SK-MEL-5 (cell line): ENCODE measurements at places on chromosomes 4 and X.

DNA sequence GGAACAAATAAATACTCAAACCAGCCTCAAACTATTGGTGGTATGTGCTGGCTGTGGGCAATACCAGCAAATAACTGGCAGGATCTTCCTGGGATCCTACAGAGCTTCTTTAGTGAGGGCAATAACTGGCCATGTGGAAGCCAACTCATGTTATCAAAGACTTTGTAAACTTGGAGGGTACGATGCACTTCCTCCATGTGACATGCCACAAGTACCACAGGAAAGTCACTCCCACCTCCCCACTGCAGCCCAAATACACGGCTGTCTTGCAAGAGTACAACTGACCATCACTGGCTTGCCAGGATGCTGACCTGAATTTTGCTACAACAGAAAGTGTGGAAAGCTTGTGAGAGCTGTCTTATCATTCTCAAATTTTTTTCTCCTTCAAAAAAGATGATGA lies 93.3 kb upstream of the MAML3 start:
- DNase-seq = no peak

DNA sequence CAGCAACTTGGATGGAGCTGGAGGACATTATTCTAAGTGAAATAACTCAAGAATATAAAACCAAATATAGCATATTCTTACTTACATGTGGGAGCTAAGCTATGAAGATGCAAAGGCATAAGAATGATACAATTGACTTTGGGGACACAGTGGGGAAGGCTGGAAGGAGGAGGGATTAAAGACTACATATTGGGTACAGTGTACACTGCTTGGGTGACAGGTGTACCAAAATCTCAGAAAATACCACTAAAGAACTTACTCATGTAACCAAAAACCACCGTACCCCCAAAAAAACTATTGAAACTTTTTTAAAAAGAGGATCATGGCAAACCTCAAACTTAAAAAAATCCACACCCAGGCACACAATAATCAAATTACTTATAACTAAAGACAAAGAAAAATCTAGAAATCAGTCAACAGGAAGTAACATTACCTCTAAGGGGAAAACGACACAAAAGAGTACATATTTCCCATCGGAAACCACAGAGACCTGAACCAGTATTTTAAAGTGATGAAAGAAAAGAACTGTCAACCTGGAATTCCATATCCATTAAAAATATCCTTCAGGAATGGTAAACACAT lies 241.8 kb downstream of the PRDM5 start:
- DNase-seq = no peak

GRCh38 chr4:38866973-38867477 lies 581 bp upstream of the FAM114A1 start:
- DNase-seq = no peak

DNA sequence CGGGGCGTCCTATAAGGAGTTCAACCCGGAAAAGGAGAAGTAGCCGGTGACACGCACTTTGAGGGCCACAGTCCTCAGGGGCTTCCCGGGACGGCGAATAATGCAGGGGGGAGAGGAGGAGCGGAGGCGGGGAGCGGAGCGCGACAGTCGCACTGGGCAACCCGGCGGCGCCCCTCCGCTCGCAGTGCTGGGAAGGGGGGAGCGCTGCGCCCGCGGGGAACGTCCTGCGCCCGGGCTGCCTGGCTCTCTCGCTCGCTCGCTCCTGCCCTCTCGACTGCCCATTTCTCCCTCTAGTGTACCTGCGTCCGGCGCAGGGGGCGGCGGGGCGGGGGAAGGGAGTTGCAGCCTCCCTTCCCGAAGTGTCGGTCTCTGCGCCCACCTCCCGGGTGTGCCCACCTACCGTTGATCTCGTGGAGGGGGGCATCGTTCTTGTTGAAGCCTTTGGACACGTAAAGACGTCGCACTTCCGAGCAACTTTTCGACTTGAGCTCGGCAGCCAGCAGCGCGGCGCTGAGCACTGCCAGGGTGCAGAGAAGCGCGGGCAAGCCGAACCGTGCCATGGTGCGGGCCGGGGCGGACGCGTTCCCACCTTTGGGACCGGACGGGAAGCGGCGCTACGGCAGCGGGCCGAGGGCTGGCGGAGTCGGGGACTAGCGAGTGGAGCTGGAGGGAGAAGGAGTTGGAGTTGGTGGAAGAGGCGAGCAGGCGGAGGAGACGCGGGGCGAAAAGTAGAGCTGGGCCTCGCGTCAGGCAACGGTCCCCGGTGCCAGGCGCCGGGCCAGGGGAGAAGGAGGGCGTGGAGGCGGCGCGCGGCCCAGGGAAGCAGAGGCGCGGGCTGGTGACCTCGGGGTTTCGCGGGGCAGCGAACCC lies 648 bp downstream of the GPC4 start:
- no peak for DNase-seq

- no peak for DNase-seq
These were observed 174.9 kb downstream of the QDPR start for GRCh38 chr4:17336986-17337385.

DNA sequence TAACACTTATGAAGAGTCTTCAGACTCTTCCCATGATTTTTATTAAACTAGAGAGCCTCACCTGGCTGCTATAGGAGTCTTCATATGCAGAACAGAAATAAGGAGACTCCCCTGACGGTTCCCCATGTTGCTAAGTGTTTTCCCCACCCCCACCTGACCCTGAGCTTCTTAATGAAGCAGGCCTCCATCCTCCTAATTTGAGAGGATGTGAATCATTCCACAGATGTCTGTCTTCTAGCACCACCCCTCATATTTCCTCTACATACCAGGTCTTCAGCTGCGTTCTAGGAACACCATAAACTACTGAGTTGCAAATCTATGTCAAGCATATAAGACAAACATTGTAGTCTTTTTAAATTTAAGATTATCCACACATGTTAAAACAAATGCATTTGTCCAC lies 36.9 kb downstream of the RP2 start:
- DNase-seq = no peak

DNA sequence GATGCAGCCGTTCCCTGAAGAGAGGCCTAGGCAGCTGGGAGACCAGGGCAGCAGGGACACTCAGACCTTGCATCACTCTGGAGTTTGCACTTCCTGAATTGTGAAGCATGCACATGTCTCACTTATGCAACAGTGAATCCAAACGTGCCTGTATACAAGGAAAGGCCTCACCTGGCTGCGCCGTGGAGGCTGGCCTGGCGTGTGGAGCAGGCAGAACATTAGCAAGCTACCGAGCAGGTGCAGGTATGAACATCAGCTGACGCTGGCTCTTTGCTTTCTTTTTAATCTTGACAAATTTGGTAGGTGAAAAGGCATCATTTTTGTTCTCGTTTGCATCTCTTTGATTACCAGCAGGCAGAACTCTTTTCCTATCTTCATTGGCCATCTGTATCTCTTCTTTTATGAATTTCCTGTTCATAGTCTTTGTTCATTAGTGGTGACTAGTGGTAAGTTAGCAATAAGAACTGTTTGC lies 37.1 kb upstream of the IRAK1 start:
- DNase-seq = no peak

DNA sequence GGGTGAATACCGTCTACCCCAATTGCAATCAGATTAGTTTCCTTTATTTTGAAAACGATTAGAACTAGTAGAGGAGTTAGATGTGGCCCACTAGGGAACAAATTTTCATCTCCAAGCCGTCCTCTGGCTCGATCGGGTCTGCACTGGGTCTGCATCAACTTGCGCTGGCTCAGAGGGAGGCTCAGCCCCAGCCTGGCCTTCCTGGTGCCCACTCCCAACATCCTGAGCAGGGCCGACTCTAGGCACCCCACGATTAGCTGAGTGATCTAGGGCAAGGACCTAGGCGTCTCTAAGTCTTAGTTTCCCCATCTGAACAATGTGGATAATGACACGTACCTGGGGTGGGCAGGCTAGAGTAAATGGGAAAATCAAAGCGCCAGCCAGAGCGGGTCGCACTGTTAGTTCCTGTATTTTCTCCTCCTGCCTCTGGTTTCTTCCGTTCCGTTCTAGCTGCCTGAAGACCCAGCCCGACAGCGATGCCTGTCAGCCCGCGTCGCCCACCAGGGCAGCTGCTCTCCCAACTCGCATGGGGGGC lies 7.7 kb upstream of the HAND2 start:
- DNase-seq = no peak

DNA sequence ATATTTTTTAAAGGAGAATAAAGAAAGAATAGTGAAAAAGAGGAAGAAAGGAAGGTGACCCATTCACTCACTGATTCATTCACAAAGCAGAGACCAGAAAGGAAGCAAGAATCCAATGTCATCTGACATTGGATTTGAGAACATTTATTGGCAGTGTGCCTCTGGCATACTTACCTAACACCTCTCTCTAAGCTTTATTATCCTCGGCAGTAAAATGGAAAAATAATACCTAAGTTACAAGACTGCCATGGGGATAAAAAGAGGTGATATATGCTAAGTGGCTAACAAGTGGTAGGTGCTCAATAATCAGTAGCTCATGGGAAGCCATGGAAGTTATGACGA lies 41.6 kb upstream of the PPARGC1A start:
- peak; percentile 17 for DNase-seq

DNA sequence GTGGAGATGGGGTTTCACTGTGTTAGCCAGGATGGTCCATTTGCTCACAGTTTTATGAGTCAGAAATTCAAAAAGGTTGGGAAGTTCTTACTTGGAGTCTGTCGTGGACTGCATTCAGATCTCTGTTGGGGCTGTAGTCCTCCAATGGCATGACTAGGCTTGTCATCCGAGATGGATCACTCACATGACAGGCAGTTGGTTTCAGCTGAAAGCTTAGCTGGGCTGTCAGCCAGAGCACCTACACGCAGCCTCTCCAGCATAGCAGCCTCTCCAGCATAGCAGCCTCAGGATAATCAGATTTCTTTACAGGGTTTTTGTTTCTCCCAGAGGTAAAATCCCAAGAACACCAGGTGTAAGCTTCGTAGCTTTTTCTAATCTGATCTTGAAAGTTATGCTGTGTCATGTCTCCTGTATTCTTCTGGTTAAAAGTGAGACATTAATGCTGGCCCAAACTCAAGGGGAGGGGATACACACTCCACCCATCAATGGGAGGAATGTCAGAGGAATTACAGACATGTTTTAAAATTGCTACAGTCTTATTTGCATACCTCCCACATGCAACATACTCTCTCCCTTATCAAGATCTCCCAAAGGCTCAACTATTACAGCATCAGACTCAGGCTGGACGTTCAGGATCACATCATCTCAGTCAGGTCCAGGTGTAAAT lies 31.6 kb upstream of the SOD3 start:
- DNase-seq = peak; percentile 44
